ENCODE measurements at places on chromosomes 2 and 18.

DNA sequence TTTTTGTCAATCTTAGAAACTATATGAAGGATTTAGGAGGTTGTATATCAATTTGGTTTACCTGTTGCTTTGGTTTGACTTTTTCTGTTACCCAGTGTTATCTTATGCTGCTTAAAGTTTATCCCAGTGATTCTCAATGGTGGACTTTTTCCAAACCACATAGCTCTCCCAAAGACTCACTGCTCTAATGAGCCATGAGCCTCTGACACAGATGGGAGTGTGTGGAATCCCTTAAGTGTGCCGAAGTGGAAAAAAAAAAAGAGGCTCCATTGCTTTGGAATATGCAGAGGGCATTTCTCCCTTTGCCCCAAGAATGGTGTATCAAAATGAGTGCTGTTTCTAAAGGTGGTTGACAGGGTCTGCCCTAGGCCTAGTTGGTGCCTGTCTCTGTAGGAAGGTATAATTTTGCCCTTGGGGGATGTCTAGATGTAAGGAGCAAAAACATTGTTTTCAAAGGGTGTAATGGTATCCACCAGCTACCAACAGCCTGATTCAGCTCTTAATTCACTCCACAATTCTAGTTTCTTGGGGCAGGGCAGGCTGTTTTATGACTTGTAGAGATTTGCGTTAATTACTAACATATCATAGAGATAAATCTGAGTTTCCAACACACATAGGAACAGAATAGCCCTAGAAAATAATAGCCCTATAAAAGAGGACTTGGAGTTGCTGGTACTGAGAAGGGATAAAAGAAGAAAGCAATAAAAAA, 64.3 kb upstream of the CYP26B1 start:
- no peak for DNase-seq

GRCh38 chr2:173524256-173524955, 169.7 kb downstream of the CDCA7 start:
- no peak for DNase-seq

DNA sequence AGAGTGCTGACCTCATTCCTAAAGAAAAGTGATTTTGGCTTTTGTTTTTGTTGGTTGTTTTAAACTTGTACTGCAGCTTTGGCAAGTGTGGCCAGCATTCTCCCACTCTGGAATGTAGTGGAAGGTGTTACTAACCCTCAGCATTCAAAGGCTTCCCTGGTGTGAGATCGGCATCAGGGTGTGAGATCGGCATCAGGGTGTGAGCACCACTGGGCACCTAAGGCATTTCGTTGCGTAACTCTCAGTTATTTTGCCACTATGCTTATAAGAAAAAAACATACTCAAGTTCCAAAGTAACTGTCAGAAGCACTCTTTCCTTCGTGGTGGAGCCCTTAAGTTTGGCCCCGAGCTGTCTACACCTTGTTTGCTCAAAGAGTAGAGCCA, 1.7 kb downstream of the CYBRD1 start:
- no peak for DNase-seq

DNA sequence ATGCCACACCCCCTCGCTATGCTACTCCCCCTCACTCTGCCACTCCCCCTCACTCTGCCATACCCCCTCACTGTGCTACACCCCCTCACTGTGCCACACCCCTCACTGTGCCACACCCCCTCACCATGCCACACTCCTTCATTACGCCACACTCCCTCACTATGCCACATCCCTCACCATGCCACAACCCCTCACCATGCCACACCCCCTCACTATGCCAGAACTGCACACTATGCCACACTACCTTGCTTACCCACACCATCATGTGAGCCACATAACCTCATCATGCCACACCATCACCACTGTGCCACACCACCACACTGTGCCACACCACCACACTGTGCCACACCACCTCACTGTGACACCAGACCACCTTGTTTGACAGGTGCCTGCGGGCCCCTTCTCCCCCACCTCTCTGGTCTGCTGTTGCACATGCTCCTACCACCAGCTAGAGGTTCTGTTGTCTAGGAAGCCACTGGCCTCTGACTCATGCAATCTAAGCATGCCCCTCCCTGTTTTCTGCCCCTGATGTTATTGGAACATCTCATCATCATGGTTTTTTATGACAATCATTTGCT, 22.0 kb downstream of the MARCHF4 start:
- no peak for DNase-seq

DNA sequence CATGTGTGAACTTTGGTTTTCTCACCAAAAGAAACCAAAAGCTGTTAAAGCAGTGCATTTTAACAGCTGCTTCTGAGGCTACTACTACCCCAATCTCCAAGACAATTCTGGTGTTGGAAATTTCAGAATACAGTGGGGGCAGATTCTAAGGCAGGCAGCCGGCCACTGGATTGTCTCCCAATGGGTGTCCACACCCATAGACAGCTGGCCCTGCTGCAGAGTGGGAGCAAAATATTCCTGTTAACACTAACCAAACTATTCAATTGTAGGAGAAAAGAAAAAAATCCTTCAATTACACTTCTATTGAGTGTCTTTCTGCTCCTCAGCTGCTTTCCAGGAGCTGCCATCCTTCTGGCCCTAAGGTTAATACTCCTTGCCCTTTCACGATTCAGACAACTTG, 223.7 kb downstream of the ALK start:
- no peak for DNase-seq

GRCh38 chr2:55140316-55141219, 90.3 kb upstream of the RTN4 start:
- DNase-seq = no peak

DNA sequence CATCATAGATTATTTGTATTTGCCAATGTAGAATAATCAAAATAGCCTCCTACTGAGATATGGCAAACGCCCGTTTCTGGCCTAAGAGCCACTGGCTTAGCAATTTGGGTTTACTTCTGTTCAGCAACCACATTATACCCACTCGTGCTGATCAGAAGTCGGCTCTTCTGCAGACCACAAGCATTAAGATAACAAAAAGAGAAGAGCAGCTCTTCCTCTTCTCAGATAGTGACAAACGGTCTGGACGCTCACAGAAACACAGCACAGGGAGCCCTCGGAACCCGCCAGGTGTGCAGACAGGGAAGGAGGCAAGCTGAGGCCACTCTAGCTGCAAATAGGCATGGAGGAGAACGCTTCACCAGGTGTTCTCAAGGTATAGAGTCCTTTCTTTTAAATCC, 164.0 kb downstream of the HDAC4 start:
- no peak for DNase-seq

- DNase-seq = no peak
These were observed 189.4 kb downstream of the PLCL1 start for GRCh38 chr2:197993830-197994229.

DNA sequence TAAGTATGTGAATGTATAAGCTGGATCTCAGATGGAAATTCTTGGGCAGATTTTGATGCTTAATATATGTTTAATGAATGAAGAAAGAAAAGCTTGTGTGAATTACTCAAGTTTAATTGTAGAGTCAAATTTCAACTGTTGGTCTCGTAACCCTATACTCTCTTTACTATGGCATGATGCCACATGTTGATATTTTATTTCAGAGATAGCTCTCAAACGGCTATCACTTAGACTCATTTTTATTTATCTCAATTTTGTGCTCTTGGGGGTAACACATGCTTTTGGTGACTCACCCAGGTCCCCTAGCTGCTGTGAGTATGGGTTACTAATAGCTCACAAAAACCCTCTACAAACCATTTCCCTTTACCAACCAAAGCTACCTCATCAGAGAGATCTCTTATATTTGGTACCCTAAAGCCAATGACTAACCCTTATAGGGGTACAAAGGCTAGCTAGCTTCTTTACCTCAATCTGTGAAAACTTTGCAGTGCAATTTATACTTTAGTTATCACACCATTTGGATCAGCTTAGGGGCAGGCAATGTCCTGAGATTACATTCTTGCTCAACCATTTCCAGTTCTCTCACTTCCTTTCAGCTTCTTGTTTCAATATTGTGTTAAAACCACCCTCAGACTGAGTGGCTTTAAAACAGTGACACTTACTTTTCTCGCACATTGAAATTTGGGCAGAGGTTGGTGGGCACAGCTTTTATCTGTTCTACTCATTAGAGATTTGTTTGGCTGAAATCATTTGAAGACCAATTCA, 240.3 kb downstream of the CDH7 start:
- DNase-seq = no peak

DNA sequence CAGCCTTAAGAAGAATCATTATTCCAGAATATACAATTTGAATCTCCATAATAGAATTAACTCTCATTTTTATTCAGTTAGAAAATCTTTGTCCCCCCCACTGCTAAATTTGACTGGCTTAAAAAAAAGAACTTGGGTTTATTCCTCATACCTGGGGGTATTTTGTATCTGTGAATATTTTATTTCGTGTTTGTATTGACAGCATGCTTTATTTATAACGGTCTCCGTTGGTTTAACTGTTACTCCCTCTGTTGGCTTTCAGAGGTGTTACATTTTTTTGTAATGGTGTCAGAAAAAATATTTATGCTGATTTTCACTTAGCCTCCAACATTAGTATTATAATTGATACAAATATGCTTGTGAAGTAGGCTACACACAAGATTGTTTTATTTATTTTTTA, 109.1 kb downstream of the HAUS1 start:
- no peak for DNase-seq
